ENCODE measurements at places on chromosomes 1 and 21.

GRCh38 chr1:12607263-12607662 is 10.7 kb downstream of the DHRS3 start:
- DNase-seq: no peak

GRCh38 chr1:209653915-209654351 is 1.7 kb upstream of the LAMB3 start:
- DNase-seq: no peak

DNA sequence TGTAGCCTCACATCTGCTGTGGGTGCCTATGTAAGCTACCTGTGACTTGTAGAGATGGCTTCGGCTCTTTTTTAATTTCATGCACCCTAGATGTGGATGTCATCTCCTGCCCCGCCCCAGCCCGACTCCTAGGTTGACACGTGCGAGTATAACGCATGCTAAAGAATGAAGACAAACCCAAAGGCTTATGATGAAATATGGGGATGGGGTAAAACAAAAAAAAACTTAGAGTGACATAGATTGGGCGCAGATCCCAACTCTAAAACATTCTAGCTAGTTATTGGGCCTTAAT is 613 bp upstream of the ERO1B start:
- DNase-seq: no peak

GRCh38 chr1:178500091-178500770 is 3.5 kb upstream of the CLEC20A start:
- DNase-seq: no peak

DNA sequence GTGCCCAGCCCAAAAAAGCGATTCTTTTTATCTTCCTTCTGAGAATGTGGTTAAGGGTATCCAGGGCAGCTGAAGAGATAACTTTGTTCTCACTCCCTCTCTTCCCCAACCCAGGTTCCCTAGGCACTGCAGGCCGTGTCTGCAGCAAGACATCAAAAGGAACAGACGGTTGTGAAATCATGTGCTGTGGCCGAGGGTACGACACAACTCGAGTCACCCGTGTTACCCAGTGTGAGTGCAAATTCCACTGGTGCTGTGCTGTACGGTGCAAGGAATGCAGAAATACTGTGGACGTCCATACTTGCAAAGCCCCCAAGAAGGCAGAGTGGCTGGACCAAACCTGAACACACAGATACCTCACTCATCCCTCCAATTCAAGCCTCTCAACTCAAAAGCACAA is 11.4 kb downstream of the WNT2B start:
- DNase-seq: no peak

GRCh38 chr1:47522935-47523834 is 85.3 kb downstream of the FOXD2 start:
- DNase-seq: no peak

- no peak for DNase-seq
These were observed 90.6 kb downstream of the C1orf94 start for GRCh38 chr1:34267326-34267725.

GRCh38 chr1:36963006-36963405 is 71.3 kb downstream of the GRIK3 start:
- DNase-seq: no peak

DNA sequence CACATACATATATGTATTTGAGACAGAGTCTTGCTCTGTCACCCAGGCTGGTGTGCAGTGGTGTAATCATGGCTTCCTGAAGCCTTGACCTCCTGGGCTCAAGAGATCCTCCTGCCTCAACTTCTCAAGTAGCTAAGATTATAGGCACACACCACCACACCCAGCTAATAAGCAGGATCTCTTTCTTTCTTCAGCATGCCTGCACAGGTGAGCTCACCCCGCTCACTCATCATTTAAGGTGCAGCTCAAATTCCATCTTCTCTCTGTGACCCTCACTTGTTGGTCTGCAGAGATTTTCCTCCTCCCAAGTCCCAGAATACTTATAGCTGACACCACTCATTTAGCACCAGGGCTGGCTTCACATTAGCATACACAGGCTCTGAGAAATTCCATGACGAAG is 209.1 kb upstream of the MAP1LC3C start:
- DNase-seq: no peak

DNA sequence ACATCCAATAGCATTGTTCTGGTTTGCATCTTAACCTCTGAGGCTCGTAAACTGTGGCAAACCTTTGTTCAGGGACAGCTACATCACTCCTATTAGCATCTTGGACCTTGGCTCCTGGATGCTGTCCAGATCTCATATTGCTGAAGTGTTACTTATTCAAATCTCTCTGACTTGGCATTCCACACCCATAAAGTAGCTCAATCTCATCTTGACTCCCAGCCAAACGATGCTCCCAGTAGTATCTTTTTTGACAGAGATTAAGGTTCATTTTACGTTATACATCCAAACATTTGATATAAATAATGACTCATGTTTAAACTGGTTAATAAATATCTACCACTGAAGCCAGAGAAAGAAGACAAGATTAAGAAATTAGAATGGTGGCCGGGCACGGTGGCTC is 4.4 kb upstream of the FLVCR1 start:
- DNase-seq: no peak

- DNase-seq: peak; percentile 71
These were observed 43.5 kb downstream of the LGR6 start for GRCh38 chr1:202237052-202237451.

- DNase-seq: no peak
These were observed 154.8 kb upstream of the DPYD start for GRCh38 chr1:98075626-98076025.

GRCh38 chr1:169959686-169960085 is 66.0 kb upstream of the SCYL3 start:
- DNase-seq: no peak

- no peak for DNase-seq
These were observed 7.1 kb upstream of the PLPP3 start for GRCh38 chr1:56586502-56586901.

- DNase-seq: peak; percentile 67
These were observed 25.3 kb upstream of the OVAAL start for GRCh38 chr1:180533266-180533987.

DNA sequence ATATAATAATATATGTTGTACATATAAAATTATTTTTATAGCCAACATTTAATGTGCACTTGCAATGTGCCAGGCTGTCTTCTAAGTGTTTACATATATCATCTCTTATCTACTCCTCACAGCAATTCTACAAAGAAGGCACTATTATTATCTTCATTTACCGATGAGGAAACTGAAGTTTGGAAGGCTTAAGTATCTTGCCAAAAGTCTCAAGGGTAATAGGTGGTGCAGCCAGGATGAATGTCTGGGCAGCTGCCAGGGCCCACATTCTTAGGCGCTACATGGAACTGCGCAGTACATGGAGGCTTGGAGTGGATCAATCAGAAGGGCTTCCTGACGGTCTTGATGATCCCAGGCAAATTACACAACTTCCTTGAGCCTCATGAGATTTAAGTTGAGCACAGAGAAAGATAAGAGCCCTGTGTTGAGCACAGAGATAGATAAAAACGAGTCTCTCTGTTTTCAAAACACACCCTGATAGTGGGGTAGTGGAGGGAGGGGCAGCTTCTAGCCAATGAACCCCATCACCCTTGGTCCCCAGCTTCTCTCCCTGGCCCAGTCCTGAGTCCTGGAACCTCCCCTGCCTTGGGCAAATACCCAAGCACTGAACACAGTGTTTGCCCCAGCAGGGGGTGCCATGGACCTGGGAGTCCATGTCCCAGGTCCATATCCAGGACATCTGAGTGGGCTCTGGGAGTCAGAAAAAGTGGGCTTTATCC is 9.2 kb downstream of the POU3F1 start:
- peak; percentile 48 for DNase-seq

GRCh38 chr1:26703478-26703877 is 7.7 kb downstream of the ARID1A start:
- no peak for DNase-seq

GRCh38 chr1:117820694-117821381 is 108.6 kb downstream of the GDAP2 start:
- DNase-seq: no peak

GRCh38 chr1:162904579-162904978 is 43.6 kb upstream of the CCDC190 start:
- no peak for DNase-seq

- no peak for DNase-seq
These were observed 1350.4 kb downstream of the AMY1C start for GRCh38 chr1:105100102-105100501.

DNA sequence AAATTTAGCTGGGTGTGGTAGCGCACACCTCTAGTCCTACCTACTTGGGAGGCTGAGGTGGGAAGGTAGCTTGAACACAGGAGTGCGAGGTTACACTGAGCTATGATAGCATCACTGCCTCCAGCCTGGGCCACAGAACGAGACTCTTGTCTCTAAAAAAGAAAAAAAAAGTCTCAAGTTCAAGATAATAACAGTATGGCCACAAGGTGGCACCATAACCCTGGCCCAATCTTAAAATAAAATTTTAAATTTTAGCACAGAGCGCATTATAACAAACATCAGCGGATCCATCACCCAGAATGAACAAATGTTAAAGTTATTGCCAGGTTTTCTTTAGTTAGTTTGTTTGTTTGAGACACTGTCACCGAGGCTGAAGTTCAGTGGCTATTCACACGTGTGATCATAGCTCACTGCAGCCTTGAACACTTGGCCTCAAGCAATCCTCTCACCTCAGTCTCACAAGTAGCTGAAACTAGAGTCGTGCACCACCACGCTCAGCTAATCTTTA is 2.9 kb upstream of the HTR6 start:
- no peak for DNase-seq

DNA sequence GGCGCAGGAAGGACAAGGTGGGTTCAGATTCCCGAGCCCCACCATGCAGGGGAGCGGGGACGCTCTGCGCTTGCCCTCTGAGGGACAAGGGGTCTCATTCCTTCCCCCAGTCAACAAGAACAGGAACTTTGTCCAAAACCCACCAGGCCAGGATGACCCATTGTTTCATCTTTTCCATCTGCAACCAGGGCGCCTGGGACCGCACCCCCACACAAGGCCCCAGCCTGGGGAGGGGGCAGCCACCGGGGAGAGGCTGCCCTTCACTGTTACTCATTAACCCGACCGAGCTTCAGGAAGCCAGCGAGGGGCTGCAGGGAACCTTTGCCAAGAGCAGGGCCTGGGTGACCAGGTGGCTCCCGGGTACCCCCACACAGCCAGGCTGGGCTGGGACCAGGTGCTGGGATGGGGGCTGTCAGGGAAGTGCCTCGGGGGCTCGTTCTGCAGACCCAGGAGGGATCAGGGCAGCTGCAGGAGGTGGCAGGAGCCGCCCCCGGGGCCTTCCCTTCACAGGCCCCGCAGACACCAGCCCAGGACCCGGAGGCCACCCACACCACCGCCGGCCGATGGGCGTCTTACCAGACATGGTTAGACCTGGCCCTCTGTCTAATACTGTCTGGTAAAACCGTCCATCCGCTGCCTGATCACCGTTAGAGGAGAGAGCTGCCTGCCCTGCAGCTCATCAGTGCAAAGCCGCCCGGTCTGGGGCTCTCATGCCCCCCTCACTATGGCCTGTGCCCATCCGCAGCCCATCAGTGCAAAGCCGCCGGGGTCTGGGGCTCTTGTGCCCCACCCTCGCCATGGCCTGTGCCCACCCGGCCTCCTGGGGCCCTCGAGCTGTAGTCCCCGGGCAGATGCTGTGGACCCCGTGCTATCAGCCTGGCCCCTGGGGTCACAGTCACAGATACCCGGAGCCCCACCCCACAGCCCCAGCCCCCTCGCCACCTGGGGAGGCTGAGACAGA is 4.9 kb upstream of the TTLL10 start:
- no peak for DNase-seq

GRCh38 chr1:146012703-146013558 is 8.6 kb downstream of the HJV start:
- DNase-seq: peak; percentile 72

DNA sequence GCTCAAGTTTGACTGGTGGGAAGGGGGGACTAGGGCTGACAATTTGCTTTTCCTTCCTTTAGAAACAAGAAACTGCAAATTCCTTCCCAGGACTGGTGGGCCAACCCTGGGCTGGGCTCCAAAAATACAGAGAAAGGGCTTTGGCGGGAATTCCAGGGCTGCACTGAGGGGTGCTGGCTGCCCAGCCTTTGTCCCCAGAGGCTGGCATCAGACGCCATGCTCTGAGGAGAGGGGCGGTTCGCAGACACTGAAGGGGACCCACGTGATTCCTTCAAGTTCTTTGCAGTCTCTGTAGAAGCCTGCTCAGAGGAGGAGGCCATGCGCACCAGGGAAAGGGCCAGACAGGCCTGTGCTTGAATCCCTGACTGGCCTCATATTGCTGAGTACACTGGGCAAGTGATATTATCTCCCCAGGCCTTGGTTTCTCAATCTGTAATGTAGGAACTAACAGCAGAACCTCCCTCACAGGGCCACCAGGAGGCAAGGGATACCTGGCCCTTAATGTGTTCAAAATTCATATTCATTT is 119.5 kb downstream of the EPHB2 start:
- DNase-seq: no peak

GRCh38 chr1:56336982-56337381 is 242.4 kb downstream of the PLPP3 start:
- DNase-seq: no peak

GRCh38 chr1:1298861-1299685 is 8.7 kb downstream of the ACAP3 start:
- no peak for DNase-seq

GRCh38 chr1:177310326-177310725 is 139.6 kb downstream of the BRINP2 start:
- DNase-seq: no peak

DNA sequence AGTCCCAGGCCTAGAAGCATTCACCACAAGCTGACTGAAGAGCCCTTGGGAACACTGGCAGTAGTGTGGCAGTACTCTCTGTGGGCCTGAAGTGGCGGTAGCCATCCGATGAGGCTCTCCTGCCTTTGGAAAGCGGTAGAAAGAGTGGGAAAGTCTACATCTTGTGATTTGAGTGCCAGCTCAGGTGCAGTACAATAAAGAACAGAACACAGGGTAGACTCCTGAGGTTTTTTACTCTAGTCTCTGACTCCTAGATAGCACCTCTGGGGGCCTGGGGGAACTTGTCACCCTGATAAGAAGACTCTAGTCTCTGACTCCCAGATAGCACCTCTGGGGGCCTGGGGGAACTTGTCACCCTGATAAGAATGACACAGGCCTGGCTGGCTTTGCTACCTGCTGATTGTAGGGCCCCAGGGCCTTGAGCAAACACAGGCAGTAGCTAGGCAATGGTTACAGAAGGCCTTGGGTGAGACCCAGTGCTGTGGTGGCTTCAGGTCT is 18.0 kb upstream of the IL20 start:
- DNase-seq: no peak

GRCh38 chr1:102435483-102435882 is 438.8 kb upstream of the OLFM3 start:
- DNase-seq: no peak

DNA sequence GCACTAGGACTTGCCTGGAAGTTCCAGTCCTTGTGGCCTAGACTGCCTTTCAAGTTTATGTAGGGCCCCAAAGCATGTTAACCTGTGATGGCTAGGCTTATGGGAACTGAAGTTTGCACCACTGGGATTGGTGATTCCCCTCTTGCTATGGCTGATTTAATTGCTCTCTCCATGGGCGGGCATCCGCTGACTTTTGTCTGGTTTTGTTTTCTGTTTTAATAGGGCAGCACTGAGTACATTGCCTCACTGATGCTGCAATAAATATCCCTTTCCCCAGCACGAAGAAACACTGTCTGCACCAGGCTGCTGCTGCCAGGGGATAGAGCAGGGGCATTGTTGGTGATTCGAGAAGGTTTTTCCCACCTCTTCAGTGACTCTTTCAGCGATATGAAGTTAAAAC is 73.3 kb upstream of the PDE4B start:
- DNase-seq: no peak

- no peak for DNase-seq
These were observed 11.1 kb downstream of the SELE start for GRCh38 chr1:169722779-169723178.

GRCh38 chr1:59671953-59672305 is 142.8 kb upstream of the HOOK1 start:
- DNase-seq: no peak
